ENCODE measurements at places on chromosomes 2 and 18.

- DNase-seq = no peak
Observed at GRCh38 chr2:208939852-208940251, 484.0 kb upstream of the MAP2 start.

- DNase-seq = peak; percentile 89
Observed at GRCh38 chr18:55405893-55406406, 182.0 kb downstream of the TCF4 start.

DNA sequence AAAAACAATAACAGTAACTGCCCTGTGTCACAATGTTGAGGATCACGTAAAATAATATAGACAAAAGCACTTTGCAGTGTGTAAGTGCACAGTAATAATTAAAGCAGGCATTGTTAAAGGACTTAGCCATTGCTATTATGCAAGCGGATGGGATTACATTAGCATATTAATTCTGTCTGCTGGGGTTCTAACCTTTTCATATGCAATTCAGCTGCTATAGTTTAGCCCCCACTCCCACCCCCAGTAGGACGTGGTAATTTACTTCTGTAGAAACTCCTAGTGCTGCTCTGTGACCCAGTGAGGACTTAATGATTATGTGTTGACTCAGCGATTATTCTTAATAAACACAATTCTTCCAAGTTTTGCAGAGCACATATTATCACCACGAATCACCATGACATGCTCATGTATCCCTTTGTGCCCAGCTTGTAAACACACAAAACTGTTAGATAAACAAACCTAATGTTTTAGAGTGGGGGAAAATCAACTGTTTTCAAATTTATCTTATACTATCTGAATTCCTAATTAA lies 5.1 kb upstream of the ADAM23 start:
- DNase-seq = no peak

- DNase-seq = no peak
Observed at GRCh38 chr2:18001671-18002070, 123.2 kb downstream of the KCNS3 start.

GRCh38 chr2:230949966-230950873 lies 25.2 kb upstream of the GPR55 start:
- DNase-seq = no peak

GRCh38 chr18:6565815-6566081 lies 151.0 kb upstream of the L3MBTL4 start:
- DNase-seq = no peak

- no peak for DNase-seq
Observed at GRCh38 chr2:235832941-235833340, 335.2 kb downstream of the GBX2 start.
